NCI-H1436 (cell line): ENCODE measurements at places on chromosomes 3 and 15.

DNA sequence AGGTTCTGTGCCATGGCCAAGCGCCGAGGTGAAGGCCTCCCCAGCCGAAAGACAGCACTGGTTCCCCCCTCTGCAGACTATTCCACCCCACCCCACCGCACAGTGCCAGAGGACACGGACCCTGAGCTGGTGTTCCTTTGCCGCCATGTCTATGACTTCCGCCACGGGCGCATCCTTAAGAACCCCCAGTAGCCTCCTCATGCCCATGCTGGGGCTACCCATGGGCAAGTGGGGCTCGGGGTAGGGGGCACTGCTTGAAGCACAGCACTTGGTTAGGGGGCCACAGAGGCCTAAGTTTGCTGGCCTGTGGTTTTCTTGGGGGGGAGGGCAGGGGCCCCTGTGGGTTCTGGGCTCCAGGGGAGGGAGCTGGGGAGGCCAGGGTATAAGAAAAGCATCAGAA is 4.8 kb upstream of the CHST14 start:
- no peak for DNase-seq

DNA sequence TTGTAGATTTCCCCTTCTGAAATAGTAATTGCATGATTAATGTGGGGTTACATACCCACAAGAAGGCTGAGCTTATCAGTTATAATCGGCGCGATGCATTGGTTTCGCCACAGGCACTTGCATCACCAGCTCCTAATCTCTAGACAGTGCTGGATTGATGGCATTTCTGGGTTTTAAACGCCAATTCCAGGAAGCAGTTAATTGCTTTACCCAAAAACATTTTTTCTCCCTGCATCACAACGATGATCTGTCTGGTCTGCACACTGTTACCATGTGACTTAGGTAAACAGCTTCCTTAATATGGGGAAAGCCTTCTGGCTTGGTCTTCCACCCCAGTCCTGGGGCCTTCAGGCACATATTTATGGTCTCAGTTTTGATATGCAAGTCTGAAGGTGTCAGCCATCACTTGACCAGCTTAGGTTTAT is 70.0 kb upstream of the HEG1 start:
- DNase-seq: no peak

DNA sequence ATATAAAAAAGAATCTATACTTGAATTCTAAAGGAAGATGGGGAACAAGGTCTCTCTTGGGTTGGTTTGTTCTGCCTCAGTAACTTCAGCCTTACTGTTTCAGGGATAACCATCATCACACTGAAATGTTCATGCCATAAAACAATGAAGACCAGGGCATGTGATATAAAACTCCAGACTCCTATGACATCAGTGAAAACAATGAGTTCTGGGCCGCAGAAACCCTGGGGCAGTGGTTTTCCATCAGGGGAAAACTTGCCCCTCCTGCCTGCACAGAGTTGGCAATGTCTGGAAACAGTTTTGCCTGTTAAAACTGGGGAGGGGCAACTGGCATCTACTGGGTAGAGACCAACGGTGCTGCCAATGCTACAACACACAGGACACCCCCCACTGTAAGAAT is 46.8 kb downstream of the CA12 start:
- no peak for DNase-seq

DNA sequence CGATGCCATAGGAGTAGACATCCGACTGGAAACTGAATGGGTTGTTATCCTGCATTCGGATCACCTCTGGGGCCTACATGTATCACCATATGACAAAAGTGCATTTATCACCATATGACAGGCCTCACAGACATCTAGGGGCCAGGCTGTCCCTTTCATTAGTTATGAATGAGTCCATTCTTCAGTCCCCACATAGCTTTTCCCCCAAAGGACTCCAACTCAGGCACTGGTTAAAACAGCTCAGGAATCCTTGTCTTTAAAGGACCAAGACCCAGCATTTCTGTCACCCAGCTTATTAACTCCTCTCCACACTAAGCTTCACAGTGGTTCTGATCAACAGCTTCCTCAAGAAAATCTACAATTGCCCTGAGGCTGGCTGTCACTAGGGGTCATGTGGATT is 28.3 kb downstream of the MKRN2 start:
- no peak for DNase-seq

GRCh38 chr3:12957339-12957738 is 115.9 kb downstream of the IQSEC1 start:
- no peak for DNase-seq

GRCh38 chr15:100115066-100115710 is 226.6 kb downstream of the ADAMTS17 start:
- DNase-seq: no peak

DNA sequence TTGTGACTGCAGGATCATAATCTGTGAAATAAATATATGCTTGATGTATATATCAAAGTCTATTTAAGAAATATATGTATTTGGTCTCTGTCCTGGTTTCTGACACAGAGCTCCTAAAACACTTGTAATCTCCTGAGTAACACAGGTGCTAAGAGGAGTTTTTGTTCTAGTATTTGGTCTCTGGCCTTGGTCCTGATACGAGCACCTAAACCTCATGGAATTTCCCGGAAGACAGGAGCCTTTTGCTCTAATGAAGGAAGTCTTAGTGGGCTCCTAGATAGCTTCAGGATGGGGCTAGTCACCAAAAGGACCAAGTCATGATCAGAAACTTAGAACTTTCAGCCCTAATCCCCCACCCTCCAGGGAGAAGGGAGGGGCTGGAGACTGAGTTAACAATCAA is 19.2 kb upstream of the MUSTN1 start:
- no peak for DNase-seq

DNA sequence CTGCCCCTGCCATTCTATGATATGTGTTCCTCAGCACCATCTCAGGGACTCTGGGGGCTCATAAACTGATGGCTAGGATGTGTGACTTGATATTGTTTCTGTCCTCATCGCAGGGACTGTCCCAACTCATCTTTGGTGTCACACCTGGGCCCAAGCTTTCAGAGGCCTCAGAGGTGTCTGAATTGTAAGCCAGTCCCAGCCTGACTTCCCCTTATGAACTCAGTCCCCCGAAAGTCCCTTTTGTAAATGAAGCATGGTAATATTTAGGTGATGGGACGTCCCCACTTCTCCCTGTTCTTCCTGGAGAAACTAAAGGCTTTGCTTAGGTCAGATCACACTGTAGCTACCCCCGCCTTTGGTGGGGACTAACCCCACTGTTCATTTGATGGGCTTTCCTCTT is 142.4 kb upstream of the TLE3 start:
- DNase-seq: no peak

DNA sequence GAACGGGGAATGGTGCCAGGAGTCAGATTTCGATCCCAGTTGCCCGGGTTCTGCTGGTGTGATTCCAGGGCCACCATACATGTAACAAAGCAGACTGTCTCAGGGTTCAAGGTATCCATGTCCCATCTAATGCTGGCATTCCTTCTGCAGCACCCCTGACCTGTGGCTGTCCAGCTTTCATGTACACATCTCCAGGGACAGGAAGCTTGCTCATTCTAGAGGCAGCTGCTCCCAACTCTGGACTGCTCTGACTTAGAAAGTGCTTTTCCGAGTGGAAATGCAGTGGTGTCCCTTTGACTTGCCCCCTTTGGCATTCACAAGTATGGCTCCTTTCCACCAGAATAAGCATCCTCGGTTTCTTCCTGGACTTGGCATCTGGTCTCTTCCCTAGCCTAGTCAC is 30.9 kb downstream of the PML start:
- DNase-seq: no peak

DNA sequence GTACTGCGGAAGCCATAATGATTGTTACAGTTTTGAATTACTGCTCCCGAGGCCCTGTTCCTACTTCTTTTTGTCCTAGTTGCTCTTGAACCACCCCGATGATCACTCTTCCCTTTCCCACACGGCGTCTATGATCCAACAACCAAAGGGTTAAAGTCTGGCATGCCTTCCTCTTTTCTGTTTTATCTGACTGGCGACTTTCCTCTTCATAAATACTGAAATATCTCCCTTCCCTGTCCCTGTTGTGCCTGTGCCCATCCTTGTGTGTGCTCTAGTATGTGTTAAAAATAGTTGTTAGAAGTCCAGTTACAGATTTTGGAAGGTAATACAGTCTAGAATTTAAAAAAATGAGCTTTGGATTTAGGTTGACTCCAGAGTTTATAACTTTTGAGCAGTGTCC is 83.6 kb downstream of the AKAP13 start:
- DNase-seq: no peak

GRCh38 chr3:136699271-136699828 is 52.8 kb downstream of the STAG1 start:
- DNase-seq: no peak

DNA sequence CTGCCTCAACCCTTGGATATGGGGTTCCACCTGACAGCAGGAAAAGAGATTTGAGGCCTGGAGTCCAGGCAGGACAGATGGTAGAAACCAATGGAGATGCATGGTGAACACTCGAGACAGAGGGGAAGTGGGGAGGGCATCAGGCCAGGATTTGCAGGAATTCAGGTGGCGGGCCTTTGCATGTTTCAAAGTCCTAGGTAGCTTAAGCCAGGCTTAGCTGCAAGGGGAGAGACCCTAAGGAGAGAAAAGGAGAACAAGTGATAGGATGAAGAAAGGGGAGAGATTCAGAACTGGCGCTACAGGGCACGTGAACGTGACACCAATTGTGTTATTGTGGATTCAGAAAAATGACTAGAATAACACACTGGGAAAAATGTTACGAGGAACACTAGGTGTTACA is 182.6 kb downstream of the PDZRN3 start:
- DNase-seq: no peak

DNA sequence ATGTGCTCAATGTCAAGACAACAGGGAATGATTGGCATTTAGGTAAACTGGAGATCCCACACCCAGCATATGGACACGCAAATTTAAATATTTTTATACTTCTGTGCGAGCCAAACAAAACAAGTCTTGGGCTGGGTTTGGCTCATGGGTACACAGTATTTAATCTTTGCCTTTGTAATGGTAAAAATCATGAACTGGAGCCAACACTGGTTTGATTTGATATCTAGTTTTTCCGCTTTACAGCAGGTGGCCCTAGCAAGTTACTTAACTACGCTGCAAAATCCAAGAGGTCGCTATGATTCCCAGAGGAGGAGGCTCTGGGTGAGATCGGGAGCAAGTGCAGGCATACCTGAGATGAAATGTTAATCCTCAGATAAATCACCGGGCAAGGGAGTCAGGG is 207.9 kb upstream of the SATB1 start:
- DNase-seq: no peak

DNA sequence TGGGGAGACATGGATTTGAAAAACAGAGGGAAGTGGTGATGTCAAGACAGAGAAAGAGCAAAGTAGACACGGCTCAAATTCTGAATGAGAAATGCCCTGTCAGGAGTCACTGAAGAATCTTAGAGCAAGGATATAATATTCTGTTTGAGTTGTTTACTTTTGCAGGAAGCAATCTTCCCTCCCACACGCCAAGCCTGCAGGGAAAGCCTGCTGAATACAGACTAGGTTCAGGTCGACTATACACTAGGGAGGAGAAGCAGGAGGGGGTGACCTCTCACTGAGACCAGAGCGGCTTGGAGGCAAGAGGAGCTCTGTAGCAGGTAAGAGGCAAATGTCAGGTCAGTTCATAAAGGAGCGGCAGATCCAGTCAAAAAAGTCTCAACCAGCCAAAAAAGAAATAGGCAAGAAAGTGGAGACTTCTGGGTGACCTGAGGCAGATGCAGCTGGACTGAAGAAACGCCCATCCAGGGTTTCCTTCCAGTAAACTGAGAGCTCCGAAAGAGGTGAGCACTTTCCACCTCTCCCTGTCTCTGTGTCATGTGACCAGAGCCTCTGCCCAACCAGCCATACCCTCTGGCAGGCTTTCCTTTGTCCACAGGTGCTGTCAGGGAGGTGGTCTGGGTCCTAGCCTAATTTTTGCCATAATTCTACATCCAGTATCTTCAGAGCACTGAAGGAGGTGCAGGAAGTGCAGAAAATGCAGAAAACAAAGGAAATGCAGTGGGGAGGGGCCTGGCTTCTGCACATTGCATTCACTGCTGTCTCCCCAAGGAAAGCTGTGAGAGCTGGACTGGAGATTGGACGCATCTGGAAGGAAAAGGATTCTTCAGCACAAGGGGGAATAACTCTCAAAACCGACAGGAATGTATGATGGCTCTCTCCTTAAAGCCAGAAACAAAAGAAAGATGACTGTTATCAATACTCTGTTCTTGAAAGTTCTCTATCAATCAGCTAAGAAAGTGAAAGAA is 37.8 kb upstream of the CTXND1 start:
- no peak for DNase-seq

DNA sequence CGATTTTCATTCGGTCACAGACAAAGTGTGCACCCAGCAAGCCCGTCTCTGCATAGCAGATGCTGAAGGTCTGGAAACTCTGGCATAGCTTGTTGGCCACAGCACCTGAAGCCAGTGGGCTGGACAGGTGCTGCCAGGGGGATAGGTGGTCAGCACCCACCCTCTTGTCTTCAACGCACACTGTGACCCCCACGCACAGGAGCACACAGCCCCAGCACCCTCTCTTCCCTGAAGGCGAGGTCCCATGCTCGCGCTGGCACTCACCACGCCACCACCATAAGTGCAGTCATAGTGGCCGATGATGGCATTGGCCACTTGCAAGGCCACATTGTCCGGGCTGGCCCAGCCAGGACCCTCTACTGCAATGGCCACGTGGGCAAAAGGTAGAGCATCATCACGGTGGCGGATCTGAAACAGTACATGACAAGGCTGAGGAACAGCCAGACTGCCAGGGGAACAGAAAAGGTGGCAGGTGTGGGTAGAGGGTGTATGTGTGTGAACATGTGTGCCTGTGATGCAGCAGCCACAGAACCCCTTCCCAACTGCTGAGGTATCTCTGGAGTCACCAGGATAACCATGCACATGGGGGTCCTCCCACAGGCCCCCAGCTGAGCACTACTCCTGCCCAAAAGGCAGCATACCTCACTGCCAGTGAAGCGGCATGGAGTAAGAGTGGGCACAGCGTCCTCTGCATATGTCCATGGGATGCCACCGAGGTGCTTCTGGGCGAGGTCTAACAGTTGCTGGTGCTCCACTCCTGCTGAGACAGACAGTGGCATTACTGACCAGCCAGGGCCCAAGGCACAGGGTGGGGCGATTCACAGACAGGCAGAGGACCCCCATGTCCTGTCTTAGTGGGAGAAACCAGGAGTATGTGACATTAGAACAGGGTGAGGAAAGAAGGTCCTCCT is 5.8 kb upstream of the COL7A1 start:
- DNase-seq: no peak

DNA sequence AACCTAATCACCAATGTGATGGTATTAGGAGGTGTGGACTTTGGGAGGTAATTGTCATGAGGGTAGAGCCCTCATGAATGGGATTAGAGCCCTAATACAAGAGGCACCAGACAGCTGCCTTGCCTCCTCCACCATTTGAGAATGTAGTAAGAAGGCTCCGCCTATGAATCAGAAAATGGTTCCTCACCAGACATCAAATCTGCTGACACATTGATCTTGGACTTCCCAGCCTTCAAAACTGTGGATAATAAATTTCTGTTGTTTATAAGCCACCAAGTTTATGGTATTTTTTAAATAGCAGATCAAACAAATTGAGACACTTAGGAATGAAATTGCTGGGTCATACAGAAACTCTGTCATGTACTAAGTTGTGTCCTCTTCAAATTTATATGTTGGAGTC is 56.8 kb upstream of the COL6A5 start:
- no peak for DNase-seq

GRCh38 chr3:78621061-78621716 is 1146.6 kb downstream of the ROBO1 start:
- no peak for DNase-seq
